Stimulated activated CD8-positive, alpha-beta memory T cell treated with anti-CD3 and anti-CD28 coated beads, Interleukin-4, amount 100 ng/mL, for 1 hour (primary cell): ENCODE measurements at places on chromosomes 2 and 18.
A peak's percentile ranks its signal among the peaks of the same experiment; 100 is the strongest.

DNA sequence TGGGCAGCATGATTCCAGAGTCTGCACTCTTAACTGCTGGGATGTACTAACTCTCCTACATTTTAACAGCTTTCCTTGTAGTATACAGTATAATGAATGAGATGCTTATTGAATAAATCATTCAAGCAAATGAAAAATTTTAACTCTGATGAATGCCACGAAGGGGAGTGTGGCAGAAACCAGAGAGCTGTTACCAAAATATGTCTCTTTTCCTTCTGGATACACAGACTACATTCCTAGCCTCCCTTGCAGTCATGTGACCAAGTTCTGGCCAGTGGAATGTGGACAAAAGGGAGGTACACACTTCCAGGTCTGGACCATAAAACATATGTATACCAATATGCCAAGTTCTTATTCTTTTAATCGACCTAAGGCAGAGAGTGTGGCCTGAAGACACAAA, 1.7 kb upstream of the EML4 start:
- DNase-seq, result no peak

DNA sequence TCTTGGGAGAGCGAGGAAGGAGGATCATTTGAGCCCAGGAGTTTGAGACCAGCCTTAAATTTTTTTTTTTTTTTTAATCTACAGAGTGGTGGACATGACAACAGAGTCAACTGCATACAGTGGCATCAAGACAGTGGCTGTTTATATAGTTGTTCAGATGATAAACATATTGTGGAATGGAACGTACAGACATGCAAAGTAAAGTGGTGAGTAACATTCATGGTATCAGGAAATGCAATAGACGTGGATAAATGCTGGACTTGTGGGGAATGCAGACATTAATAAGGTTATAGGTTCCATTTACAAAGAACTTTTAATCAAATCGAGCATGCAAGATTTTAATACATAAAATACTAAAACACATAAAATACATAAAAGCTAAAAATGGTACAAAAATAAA, 11.9 kb downstream of the WDR43 start:
- no peak for DNase-seq

- DNase-seq, result no peak
Measured at GRCh38 chr18:62324917-62325805, at the start of gene TNFRSF11A. TNFRSF11A (plus strand) TSS chr18:62325310; CDS start chr18:62325353, 43 bp downstream.

- no peak for DNase-seq
Measured at GRCh38 chr2:238569507-238570195, 142.9 kb downstream of the ASB1 start.

- DNase-seq, result no peak
Measured at GRCh38 chr2:105773568-105773967, 28.9 kb downstream of the NCK2 start.

GRCh38 chr2:143698888-143699570, 569.8 kb downstream of the ARHGAP15 start:
- DNase-seq, result no peak

DNA sequence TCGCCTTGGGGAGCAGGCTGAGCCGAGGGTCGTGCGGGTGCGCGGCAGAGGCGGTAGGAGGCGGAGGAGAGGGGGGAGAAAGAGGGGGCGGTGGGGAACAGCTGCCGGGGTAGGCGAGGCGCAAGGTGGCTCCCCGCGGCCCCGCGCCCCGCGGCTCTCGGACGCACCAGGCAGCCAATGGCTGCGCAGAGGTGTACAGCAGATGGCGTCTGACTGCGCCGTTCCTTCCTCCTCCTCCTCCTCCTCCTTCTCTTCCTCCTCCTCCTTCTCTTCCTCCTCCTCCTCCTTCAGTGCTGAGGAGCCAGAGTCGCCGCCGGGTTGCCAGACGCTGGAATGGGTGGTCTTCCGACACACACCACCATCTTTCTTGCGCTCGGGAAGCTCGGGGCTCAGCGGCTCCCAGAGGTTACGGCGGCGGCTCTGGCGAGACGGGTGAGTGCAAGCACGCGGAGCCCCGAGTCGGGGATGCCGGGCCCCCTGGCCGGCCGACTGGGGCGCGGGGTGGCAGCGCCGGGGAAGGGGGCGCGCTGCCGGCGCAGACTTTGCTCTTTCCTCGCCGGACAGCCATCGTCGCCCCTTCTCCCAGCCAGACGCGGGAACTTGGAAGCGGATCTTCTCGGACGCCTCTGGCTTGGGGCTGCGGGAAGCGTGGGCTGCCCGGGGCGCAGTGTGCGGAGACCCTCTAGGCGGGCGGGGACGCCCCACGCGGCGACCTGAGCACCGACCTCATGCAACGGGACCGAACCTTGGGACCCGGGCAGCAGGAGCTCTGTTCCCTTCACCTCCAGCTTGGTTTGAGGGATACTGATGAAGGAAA, at the start of gene THSD7B:
Gene THSD7B, plus strand, starts transcription at position 290 of the 817 bp plus-strand sequence. CDS start 116,634 bp downstream, outside the sequence.
- DNase-seq, result no peak

- no peak for DNase-seq
Measured at GRCh38 chr18:37442477-37442876, 123.1 kb downstream of the CELF4 start.

DNA sequence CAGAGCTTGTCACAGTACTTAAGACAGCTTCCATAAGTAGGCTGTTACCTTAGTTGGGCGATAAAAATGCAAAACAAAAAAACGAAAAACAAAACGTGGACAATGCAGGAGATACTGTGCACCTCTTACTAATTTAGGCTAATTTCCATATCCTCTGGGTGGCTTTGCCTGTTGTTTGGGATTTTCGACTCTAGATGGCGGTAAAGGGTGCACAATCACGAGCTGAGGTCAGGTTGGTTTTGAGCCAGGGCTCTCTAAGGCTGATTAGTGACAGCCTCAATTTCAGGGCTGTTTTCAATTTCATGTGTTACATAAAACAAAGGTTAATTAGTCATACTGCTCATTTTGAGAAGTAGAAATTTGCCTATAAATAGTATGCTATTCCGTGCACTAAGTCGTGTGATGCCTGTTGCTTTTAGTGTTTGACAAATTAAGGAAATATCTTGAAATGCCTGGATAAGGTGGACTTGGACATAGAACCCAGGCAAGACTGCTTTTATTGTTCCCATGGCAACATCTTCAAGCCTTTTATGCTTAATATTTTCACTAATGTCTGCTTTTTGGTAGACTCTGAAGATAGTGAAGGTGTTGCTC, 493.1 kb downstream of the SOCS6 start:
- peak; percentile 21 for DNase-seq

GRCh38 chr2:110852051-110852450, 119.7 kb downstream of the ACOXL start:
- DNase-seq, result no peak

- DNase-seq, result no peak
Measured at GRCh38 chr2:237195396-237196120, 109.9 kb downstream of the COPS8 start.

- DNase-seq, result no peak
Measured at GRCh38 chr2:238954841-238955591, 107.1 kb downstream of the TWIST2 start.

DNA sequence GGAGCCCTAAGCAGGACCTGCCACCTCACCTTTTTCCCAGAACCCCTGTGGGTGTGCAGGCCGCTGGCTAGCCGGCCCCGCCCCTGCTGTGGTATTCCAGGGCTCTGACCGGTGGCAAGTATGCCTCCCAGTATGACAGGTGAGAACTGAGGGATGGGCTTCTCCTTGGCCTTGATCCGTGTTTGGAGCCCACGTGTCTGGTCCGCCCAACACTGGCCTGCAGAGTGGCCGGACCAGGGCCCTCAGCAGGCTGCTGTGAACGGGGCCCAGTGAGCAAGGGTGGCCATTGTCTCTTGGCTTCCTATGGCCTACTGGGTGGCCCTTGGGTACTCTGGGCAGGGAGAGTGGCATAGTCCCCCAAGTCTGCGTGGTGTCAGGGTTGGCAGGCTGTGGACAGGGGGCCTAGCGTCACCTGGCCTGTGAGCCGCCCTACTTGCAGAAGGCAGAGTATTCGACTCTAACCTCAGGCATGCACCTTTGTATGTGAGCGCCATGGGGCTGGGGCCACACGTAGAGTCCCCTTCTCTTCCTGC, 1.8 kb downstream of the RNPEPL1 start:
- no peak for DNase-seq

DNA sequence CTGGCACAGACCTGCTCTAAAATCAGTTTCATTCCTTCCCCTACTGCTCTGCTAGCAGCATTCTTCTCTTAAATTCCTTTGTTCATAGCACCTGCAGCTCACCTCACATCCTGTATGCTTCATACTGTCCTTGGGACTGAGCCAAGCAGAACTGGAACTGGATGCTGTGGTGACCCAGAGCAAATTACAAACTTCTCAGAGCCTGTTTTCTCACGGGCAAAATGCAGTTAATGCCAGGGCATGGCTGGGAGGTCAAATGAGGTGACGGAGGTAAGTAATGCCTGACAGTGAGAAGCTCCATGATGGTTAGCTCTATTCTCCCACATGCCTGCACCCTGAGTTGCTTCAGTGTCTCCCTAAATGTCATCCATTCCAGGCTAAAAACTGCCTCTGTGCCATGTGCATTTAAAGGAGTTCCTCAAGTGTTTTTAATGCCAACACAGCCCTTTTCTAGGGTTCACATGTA, 29.7 kb downstream of the C2orf42 start:
- DNase-seq, result no peak

DNA sequence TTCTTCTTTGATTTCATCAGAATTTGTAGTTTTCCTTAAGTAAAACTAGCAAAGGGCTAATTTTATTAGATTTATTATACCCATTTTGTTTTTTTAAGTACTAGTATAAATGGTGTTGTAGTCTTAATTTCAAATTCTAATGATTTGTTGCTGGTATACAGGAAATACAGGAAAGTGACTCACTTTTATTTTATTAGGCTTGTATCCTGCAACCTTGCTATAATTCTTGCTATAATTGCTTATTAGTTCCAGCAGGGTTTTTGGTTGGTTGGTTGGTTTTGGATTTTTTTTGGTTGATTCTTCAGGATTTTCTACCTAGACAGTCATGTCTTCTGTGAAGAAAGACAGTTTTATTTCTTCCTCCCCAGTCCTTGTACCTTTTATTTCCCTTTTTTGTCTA, 110.6 kb upstream of the IL1R2 start:
- no peak for DNase-seq

- no peak for DNase-seq
Measured at GRCh38 chr2:230540332-230540731, 124.3 kb downstream of the SP100 start.

- no peak for DNase-seq
Measured at GRCh38 chr2:46540496-46541331, 61.3 kb downstream of the TMEM247 start.

DNA sequence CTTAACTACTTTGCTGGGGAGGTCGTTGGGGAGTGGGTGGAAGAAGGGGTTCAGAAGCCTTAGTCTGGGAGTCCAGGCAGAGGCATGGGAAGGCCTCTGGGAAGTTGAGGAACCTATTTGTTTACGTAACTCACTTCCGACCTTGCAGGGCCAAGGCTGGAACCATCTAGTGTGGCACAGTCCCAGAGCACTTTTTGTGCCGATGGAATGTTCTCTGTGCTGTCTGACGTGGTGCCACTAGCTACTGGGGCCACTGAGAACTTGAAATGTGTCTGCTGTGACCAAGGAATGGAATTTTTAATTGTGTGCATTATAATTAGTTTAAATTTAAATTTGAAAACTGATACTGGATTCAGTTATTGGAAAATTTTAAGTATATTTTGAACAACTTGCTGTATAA, 139.7 kb downstream of the FAM161A start:
- no peak for DNase-seq

GRCh38 chr2:217746808-217747207, 256.0 kb downstream of the TNS1 start:
- no peak for DNase-seq

GRCh38 chr2:144686518-144687215, 166.7 kb upstream of the ZEB2 start:
- DNase-seq, result no peak

DNA sequence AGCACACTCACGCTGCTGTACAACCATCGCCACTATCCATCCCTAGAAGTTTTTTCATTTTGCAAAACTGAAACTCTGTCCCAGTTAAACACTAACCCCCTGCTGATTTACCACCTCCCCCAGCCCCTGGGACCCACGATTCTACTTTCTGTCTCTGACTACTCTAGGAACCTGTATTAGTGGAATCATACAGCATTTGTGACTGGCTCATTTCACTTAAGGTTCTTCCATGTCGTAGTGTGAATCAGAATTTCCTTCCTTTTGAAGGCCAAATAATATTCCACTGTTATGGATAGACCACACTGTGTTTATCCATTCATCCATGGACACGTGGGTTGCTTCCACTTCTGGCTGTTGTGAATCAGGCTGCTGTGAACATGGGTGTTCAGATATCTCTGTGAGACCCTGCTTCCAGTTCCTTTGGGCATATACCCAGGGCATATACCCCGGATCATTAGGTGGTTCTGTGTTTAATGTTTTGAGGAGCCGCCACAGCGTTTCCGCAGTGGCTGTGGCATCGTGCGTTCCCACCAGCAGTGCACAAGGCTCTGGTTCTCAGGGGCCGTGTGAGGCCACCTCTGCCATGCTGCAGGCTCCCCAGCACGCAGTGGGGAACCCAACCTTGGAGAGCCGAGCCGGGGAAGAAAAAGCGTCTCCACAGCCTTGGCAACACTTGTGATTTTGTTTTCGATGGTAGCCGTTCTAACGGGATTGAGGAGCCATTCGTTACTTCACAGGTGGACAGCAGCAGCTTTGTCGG, 10.1 kb downstream of the RAMP1 start:
- DNase-seq, result no peak

DNA sequence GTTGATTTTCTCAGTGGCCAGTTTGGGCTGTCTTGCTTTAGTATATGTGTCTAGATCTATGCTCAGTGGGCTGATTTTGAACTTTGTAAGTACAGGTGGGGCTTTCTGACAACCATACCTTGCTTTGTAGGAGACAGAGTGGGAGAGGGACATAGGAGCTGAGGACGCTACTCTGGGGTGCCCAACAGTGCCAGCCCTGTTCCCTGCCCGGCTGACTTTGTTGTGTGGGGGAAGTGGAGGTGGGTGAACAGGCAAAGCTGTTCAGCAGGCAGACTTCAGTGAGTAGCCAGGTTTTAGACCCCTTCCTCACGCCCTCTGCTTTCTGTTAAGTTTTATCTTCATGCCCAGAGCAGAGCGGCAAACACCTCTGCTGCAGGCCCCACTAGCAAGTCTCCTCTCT, 44.2 kb upstream of the DOCK10 start:
- no peak for DNase-seq

- no peak for DNase-seq
Measured at GRCh38 chr2:239751679-239752355, 273.3 kb downstream of the NDUFA10 start.

- no peak for DNase-seq
Measured at GRCh38 chr2:39136799-39137198, 15.9 kb upstream of the SOS1 start.

DNA sequence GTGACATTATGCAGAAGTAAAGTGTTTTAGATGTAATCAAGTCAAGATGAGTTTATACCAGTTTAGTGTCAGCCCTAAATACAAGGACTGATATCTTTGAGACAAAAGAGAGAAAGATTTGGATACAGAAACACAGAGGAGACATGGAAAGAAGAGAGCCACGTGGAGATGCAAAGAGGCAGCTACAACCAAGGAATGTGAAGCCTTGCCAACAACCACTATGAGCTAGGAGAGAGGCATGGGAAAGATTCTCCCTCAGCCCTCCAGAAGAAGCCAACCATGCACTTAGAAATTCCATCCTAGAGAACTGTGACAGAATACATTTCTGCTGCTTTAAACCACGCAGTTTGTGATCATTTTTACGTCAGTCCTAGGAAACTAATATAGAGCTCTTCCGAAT, 217.2 kb downstream of the DOK6 start:
- no peak for DNase-seq

GRCh38 chr18:75809926-75810255, 382.4 kb upstream of the SMIM21 start:
- DNase-seq, result no peak

- DNase-seq, result no peak
Measured at GRCh38 chr2:8658064-8658862, 23.6 kb upstream of the ID2 start.

- DNase-seq, result no peak
Measured at GRCh38 chr2:236473691-236474090, 95.9 kb upstream of the ACKR3 start.
